ENCODE measurements at places on chromosomes 1 and 21.

GRCh38 chr1:30877205-30877912 is 31.2 kb downstream of the SDC3 start:
- DNase-seq, result no peak

GRCh38 chr1:184212649-184213314 is 161.3 kb downstream of the TSEN15 start:
- DNase-seq, result peak; percentile 59

DNA sequence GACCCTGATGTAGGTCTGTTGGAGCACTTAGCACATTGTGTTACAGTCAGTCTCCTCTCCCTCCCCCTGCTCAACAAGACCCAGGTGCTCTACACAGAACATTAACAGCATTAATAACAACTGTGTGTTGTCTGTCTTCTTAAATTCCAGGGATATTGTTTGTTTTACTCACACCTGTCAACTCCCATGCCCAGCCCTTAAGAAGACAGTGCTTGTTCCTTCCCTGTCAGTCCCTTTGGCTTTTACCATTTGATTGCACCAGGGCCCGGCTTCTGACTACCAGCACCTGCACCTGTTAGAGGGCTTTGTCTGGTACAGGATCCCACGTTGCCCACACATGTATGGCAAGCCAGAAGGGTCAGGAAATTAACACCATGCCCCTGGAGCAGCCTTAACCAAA is 11.7 kb downstream of the RIMKLA start:
- DNase-seq, result no peak

- no peak for DNase-seq
These were observed 116.0 kb downstream of the CASZ1 start for GRCh38 chr1:10680487-10680886.

DNA sequence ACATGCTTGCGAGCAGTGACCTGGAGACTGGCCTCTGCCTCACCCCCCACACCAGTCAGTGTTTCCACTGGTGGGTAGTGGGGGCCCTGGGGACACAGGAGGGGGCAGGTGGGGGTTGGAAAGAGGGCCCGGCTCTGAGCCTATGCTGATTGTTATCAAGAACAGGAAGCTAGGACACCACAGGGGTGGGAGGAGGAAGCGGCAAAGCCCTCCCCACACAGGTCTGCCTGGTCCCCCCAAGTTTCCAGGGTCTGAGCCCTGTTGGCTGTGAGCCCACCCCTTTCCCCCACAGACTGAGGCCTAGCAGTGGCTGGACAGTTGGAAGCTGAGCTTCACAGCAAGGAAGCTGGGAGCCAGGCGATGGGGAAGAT is 1.6 kb upstream of the PTPN7 start:
- no peak for DNase-seq

DNA sequence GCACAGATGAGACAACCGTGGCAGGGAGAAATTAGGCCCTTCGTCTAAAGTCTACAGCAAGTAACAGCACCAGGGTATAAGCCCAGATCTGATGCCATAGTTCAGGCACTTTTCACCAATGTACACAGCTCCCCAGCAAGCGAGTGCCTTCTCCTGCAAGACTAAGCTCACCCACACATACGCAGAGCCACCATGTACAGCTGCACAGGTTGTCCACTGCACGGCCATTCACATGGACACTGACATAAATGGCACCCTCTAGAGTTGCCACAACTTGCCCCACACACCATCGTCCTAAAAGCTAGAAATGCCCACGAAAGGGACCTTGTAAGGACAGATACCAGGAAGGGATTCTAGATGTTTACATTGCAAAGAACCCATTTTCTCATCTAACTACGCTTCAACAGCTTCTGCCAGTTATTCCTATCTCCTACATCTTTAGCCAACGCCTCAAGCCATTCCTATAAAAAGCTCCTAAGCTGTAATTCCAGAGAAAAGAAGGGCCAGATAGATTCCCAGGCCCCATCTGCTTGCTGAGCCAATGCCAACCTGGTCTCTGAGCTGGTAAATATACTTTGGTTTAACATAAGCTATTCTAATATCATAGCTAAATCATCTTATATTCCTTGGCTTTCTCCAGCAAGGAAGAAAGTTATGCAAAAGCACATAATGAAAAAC is 174.0 kb upstream of the KAZN start:
- peak; percentile 22 for DNase-seq

DNA sequence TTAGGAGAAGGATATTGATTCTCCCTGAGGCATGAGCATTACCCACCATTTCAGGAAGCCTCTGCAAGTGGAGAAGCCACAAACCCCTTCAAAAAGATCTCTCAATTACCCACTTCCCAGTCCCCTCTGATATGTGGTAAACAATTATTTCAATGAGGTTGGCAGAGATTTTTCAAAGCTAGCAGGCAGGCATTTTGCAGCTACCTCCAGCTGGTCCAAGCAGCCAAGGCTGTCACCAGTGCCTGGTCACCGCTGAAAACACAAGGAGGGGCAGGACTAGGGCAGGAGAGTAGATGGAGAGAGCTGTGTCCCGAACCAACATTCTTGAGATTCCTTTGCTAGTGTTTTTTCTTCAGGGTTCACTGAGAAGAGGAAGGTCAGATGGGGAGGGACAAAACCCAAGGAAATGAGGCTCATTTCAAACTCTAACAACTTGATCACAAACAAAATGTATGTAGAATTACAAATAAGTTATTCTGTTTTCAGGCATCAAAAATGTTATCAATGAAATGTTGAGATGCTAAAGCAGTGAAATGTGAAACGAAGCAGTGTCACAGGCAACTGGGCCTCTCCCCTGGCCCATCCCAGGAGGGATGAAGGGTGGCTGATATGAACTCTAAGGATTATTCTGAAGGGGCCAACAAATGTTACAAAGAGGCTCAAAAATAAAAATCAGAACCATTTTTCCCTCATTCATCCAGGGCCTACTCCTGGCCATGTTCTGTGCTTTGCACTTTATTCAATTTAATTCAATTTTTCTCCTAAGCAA is 22.3 kb downstream of the APP start:
- peak; percentile 81 for DNase-seq

DNA sequence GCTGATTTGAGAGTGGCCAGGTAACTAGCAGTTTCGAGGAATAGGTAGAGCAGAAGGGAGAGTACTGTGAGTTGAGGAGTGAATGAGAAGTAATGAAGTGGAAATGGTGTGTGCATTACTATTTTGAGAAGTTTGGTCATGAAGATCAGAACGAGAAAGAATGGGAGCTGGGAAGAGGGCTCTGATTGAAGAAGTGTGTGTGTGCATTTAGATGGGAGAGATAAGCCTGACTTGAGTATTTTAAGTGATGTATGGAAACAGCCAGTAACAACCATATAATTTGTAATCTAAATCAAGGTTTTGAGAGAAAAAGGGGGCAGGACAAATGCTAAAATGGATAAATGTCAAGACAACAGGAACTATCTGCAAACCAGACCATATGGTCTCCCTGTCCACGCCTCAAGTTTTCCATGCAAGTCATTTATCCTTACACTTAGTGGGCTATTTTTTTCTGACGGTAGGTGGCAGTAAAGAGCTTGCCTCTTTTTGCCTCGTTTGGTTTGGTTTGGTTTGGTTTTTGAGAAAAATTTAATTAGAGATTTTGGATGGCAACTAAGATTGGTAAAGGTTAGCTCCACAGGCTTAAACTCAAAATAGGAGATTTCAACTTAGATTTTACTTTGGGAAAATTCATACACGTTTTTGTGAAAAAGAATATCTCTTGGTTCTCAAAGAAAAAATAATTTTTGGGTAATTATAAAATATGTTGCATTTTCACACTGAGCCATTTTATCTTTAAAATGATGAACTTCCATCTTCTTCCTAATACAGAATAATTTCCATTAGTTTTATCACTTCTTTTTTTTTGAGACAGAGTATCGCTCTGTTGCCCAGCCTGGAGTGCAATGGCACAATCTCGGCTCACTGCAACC is 9.5 kb upstream of the B3GALNT2 start:
- DNase-seq, result peak; percentile 64

- DNase-seq, result no peak
These were observed 443.5 kb upstream of the B3GALT2 start for GRCh38 chr1:193629875-193630274.

- DNase-seq, result peak; percentile 69
These were observed 51.5 kb upstream of the VAV3 start for GRCh38 chr1:108016451-108016920.

- no peak for DNase-seq
These were observed 7.0 kb downstream of the OMA1 start for GRCh38 chr1:58539553-58539952.

GRCh38 chr1:57549300-57549699 is 125.4 kb upstream of the DAB1 start:
- no peak for DNase-seq

- no peak for DNase-seq
These were observed 119.4 kb downstream of the CAMTA1 start for GRCh38 chr1:6904476-6905170.

- DNase-seq, result no peak
These were observed 3.7 kb upstream of the RHEX start for GRCh38 chr1:206049293-206049692.

- DNase-seq, result no peak
These were observed 100.0 kb upstream of the TARDBP start for GRCh38 chr1:10912441-10912840.

DNA sequence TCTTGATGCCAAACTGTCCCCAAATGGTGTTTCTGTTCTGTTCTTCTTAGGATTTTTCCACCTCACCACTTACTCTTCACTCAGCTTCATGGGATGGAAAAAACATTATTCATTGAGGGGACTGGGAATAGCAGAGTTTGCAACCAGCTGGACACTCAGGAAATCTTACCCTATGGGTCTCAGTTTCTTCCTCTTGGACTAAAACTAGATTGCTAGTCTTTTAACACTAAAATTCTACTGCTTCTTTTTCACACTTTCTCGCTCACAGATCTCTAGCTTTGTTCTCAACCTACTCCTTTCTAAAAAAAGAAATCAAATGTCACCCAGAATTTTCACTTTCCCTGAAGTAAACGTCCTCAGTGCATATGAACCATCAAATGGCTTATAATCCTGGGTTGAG is 4.8 kb downstream of the KMO start:
- no peak for DNase-seq

- no peak for DNase-seq
These were observed 392 bp downstream of the MRPL55 start for GRCh38 chr1:228108742-228109072.

GRCh38 chr1:26530895-26531598 is 1.5 kb downstream of the RPS6KA1 start:
- DNase-seq, result peak; percentile 96

- DNase-seq, result no peak
These were observed 35.2 kb upstream of the EXOSC10 start for GRCh38 chr1:11134898-11135266.

GRCh38 chr1:57623039-57623790 is 199.4 kb upstream of the DAB1 start:
- peak; percentile 91 for DNase-seq

DNA sequence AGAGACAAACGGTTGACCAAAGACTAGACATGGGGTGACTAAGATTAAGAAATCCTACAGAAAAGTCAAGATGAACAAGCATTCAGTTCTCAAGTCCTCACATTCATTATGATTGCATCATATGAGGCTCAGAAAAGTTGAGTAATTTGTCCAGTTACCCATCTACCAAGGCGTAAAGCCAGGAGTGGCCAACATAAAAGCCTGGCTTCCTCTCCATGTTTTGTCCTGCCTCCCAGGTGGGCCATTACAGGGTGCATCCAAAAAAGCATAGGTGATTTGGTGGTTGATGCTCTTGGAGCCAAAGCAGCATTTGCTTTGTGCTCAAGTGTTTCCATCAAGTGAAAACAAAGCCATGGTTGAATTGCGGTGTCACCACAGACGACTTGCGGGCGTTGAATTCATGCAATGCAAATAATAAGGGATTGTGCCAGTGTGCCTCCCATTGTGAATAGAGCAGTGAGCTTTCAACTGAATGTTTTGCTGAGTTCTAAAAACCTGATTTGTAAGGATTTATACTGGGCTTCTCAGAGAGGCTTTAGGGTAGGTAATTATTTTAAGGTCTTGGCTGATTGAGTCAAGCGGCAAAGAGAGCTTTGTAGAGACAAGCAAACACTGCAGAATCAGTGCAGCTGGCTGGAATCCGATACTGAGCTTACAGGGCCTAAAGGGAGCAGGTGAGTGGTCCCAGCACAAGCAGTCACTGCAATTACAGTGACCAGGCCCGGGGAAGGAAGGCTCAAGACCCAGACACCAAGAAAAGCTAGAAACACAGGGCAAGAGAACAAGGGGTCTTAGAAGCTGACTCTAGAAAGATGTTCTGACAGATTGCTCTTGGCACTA is 54.1 kb downstream of the KCNJ15 start:
- DNase-seq, result no peak

GRCh38 chr1:47950471-47950870 is 46.7 kb downstream of the TRABD2B start:
- no peak for DNase-seq

GRCh38 chr1:227038401-227038800 is 98.3 kb downstream of the COQ8A start:
- no peak for DNase-seq

DNA sequence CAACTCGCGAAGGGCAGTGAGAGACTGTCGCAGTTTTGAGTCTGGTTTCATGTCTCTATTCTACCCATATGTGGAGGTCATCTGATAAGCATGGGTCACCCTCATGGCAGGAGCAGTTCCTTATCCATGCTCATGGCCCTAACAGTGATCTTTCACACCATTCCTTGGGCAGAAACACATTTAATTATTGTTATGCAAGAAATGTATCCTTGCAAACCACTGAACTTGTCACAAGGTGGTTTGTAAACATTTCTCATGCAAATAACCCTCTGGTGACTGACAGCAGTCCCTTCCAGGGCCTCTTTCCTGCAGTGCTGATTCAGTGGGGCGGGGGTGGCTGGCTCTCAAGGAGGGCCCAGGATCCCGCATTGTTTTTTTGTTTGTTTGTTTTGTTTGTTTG is 421.4 kb upstream of the RUNX1 start:
- DNase-seq, result peak; percentile 73

DNA sequence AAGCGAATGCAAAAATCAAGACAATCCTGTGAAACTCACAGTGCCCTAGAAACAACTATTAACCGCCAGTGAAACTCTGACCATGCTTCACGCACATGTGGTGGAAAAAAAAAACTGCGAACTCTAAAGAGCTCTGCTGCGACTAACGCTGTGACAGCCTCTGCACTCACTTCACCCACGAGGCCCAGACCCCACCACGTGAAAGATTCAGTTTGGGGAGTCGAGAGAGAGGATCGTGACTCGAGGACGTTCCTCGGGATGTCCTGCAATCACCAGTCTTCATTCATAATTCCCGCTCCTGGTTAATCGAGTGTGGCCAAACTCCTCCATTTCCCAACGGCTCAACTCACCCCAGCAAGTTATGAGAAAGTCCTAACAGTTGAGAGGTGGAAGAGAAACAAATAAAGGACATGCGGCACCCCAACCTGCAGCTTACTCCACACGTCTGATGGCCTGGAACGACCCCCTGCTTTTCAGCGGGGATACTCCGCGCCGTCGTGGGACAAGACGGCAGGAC is 1.1 kb downstream of the SERBP1 start:
- no peak for DNase-seq

GRCh38 chr1:7536891-7537591 is 234.1 kb upstream of the VAMP3 start:
- DNase-seq, result peak; percentile 70

Data from endodermal cell (in vitro differentiated cells).